ENCODE measurements at places on chromosomes 7 and 10.

GRCh38 chr10:133129859-133130495, 30.0 kb upstream of the KNDC1 start:
- no peak for DNase-seq

GRCh38 chr10:63337455-63338251, 128.1 kb downstream of the JMJD1C start:
- no peak for DNase-seq

DNA sequence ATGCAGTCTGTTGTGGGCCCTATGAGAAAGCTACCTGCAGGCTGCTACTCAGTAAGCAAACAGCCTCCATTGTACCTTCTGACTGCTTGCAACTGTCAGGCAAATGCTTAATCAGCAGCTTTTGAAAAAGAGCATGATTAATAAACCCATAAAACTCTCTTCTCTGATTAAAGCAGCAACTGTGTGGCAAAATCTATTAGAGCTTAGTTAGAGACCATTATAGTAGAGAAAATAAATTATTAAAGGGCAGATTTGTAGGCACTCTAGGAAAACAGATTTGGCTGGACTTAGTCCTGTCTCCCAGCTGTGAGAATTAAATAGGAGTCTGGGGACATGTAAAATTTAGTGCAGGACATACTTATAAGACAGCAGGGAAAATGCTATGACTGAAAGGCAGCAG, 132.5 kb upstream of the WNT16 start:
- DNase-seq: no peak

DNA sequence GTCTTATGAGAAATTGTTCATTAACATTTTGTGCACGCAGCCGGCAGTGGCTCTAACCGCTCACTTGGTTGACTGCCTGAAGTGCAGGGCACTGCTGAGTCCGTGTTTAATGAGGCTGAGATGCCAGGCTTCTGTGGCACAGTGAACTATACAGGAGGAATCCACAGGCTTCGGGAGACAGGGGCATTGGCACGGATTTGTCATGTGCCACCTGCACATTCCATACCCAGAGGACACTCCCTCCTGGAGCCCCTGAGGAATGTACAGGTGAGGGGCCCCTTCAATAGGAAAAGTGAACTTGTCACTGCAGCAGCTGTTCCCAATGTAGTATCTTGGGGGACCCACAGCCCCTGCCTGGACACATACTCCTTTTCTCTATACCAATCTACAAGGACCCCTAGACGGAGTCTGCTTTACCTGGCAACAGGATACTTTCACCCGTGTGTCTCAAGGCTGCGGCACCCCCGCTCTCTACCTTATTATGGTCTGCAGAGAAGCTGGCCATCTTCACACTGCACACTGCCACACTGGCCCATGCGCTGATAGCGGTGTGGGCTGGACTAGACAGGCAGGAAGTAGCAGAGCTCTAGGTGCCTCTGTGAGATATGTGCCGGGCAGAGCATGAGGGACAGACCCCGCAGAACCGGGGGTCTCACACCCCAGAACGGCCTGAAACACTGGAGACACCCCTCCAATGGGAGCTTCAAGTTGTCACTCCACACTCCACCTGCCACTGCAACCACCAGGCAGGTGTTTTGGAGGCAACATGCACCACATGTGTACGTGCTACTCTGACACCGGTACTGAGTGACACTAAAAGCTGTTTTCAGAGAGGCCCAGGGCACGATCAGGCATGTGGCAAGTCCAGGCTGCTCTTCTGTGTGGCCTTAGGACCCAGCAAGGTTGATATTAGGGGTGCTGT, 71.4 kb upstream of the RHEB start:
- DNase-seq: no peak

- no peak for DNase-seq
These were observed 15.0 kb downstream of the TCAF1 start for GRCh38 chr7:143886826-143887477.

Data from hippocampal formation (tissue), 2 donors.